OCI-LY7 (cell line): ENCODE measurements at places on chromosomes 1 and 21.

GRCh38 chr1:164141797-164142196 lies 417.2 kb upstream of the PBX1 start:
- DNase-seq, result no peak

DNA sequence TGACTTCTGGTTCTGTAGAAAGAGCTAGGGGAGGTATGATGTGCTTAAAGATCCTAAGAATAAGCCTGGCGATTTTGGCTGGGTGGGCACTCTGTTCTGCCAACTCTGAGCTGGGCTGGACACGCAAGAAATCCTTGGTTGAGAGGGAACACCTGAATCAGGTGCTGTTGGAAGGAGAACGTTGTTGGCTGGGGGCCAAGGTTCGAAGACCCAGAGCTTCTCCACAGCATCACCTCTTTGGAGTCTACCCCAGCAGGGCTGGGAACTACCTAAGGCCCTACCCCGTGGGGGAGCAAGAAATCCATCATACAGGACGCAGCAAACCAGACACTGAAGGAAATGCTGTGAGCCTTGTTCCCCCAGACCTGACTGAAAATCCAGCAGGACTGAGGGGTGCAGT lies 93.3 kb downstream of the PAPPA2 start:
- DNase-seq, result no peak

- no peak for DNase-seq
Observed at GRCh38 chr1:198187973-198188588, 31.3 kb downstream of the NEK7 start.

- DNase-seq, result peak; percentile 54
Observed at GRCh38 chr1:160206036-160206389, 829 bp downstream of the PEA15 start.

DNA sequence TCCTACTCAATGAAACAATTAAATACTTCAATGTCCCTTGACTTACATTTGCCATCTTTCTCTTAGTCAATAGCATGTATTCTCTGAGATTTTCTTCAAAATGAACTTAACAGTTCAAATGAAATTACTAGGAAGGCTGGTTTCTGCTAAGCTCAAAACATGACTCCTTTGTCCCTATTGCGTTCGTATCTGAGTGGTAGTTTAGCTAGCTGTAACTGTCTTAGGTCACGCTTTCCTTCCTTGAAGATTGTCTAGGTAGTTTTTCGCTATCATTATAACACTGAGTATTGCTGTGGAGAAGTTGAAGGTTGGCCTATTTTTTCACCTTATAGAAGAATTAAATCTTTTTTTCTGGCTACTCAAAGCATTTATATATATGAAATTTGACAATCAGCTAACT lies 1535.2 kb downstream of the PLA2G4A start:
- DNase-seq, result no peak

GRCh38 chr1:94231746-94232145 lies 5.6 kb downstream of the ARHGAP29 start:
- no peak for DNase-seq

GRCh38 chr1:116902723-116903383 lies 6.9 kb upstream of the PTGFRN start:
- no peak for DNase-seq

DNA sequence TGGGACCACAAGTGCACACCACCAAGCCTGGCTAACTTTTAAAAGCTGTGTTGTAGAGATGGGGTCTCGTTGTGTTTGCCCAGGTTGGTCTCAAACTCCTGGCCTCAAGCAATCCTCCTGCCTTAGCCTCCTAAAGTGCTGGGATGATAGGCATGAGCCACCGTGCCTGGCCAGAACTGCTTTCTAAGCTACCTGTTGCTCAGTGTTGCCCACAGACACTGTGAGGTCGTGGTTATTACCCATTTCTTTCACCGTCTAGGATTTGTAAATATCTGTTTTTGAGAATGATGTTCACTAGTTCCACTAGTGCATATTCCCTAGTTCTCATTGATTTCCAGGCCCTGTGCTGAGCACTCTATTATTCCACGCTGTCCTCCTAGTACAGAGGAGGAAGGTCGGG lies 51.4 kb upstream of the FAM89A start:
- DNase-seq, result no peak

DNA sequence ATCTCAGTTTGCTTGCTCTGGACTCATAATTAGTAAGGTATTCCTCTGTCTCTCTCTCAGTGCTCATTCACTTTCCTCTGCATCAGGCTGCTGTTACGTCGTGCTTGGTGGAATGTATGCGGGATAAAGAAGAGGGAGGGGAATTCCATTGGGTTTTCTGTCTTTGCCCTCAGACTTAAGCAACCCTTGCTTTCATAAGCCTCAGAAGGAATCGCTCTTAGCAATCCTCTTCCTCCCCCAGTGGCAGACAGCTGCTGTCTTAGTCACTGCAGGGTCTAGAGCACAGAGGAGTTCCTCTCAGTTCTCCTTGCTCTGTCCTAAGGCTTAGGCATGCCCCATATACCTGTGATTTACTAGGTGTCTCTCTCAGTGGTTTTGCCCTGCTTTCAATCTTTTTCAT lies 19.1 kb upstream of the NTMT2 start:
- no peak for DNase-seq

DNA sequence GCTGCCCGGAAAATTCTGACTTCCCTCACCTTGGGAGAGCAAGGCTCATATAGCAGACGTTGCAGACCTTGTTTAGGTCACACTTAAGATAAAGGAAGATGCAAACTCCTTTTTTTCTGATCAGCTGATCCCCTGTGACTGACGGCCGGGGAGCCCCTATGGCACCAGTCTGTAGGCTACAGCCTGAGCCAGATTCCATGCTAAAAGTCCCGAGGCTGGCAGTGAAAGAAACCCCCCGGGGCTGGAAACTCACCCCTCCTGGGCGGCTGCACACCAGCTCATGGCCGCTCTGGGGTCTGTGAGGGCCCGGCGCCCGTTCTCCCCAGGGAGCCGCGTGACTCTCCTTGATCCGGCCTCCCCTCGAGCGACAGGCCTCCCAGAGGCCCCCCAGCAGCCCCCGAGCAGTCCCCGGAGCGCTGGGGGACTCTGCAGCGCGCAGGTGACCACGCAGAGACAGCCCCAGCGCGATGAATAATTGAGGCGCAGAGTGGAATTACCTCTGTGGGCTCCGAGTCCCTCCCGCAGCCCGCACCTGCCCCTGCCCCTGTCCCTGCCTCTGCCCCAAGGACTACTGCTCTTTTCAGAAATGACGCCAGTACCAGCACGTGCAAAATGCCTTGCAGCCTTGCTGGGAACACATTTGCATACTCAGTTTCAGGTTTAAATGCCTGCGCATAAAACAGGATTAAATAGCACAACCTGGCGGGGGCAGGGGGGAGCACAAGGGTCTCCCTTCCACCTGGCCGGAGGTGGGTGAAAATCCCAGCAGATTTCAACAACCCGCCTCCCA lies 62.6 kb upstream of the CLDN14 start:
- peak; percentile 80 for DNase-seq

DNA sequence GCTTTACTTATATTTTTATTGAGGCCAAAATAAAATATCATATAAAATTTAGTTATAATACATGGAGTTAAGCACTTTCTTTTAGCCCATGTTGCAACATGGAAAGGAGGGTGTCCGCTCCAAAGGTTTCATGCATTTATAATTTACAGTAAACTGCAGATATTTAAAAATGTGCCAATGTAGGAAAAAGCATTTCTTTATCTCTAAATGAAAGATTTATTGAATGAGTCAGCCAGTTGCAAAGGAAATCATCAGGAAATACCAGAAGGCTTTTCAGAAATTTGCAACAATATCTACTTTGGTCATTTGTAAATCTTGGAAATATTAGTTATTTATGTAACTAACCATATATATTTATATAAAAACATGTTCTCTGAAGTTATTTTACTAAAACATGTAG lies 12.1 kb downstream of the ATP6V1G3 start:
- DNase-seq, result no peak

DNA sequence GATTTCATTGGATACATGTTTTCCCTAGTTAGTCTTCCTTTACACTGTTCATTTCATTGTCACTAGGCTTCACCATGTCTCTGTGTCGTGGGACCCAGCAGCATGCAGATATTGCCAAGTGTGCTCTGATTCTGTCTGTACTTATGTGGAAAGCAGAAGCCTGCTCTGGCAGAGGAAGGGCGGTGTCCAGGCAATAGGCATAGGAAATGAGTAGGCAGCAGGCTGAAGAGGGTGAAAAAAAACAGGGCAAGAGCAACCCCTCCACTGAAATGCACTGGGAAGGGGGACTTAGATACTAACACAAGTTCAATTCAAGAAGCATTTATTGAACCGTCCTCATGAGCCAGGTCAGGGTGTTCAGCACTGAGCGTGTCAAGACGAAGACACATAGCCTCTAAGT lies 85.2 kb upstream of the VAV3 start:
- DNase-seq, result no peak

DNA sequence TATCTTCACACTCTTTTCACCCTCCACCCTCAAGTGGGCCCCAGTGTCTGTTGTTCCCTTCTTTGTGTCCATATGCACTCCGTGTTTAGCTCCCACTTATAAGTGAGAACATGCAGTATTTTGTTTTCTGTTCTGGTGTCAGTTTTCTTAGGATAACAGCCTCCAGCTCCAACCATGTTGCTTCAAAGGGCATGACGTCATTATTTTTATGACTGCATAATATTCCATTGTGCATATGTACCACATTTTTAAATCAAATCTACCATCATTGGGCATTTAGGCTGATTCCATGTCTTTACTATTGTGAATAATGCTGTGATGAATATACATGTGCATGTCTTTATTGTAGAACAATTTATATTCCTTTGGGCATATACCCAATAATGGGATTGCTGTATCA lies 140.3 kb downstream of the LYPLAL1 start:
- no peak for DNase-seq

DNA sequence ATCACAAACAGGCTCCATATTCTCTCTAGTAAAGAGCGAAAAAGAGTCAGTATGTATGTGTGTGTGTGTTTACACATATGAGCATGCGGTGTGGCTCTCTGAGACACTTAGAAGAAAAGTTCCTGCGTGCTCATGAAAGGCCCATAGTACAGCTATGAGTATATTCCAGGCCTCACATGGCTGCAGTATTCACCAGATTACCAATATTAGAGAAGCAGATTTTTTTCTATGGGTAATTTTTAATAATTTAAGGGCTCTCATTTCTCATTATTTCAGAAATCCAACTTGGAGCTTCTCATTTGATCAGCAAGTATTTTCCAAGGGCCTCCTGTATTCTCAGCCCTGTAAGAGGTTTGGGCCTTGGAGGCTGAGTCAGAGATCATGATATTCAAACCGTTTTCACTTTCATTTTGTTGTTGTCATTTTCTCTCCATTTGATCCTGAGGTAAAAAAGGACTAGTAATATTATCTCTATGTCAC lies 232.9 kb upstream of the SGIP1 start:
- no peak for DNase-seq

DNA sequence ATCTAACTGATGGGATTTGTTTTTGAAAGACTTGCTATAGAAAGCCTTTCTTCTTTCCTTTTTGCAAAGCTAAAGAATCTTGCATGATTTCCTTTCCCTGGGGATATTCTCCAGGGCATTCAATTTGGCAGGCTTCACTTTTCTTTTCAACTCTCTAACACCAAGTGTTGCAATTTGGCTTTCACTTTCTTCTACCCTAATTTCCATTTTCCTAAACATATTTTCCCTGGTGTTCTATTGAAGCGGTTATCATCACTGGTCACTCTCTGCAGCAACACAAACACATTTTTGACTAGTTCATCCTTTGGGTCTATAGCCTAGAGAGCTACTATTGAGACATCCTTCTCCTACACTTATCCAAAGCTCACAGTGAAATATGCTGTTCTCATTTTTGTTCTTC lies 424.5 kb downstream of the NEGR1 start:
- DNase-seq, result no peak

DNA sequence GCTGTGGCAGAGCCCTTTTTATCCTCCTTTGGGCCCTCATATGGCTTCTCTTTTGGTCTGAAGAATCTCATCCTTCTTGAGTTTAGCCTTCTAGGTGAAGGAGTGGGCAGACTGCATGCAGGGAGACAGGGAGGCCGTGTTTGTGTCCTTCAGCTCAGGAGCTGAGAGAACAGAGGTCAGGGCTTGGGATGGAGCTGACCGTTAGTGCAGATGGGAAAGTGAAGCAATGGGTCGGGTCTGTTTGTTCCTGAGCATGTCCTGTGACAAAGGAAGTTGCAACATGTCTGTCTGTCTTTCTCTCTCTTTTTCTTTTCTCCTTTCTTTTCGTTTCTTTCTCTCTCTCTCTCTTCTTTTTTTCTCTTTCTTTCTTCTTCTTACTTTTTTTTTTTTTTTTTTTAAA lies 14.9 kb downstream of the MAPKAPK2 start:
- no peak for DNase-seq

DNA sequence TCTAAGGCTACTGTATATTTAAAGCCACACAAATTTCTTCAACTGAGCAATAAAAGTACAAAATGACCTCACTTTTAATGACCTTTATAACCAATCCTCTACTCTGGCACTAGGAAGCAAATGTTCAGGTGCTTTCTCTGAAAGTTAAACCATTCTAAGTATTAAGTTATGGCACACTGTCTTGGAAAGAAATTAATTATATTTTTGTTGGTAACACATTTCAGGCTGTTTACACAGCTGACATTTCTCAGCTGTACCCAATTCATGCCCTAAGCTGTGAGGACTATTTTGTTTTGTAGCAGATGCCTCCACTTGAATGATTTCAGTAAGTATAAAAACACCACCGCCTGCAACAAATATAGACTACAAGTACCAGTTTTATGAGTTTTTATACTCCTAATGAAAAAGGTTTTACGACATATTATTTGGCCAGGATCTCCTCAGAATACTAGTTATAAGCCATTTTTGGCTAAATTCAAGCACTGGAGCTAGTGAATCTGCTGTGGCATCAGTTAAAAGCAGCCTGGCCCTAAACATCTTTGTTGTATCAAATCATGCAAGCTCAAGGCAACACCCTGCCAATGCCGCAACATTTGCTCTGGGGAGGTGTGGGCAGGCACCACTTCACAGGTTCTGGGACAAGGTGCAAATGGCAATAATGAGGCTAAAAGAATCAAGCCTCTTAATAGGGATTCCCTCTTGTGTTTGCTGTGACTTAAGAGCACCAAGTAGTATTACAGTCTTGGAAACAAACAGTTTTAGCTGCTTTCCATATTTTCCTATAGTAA lies 228.4 kb upstream of the DMRTA2 start:
- no peak for DNase-seq

- DNase-seq, result no peak
Observed at GRCh38 chr1:61080413-61081143, 1.8 kb upstream of the NFIA start.

DNA sequence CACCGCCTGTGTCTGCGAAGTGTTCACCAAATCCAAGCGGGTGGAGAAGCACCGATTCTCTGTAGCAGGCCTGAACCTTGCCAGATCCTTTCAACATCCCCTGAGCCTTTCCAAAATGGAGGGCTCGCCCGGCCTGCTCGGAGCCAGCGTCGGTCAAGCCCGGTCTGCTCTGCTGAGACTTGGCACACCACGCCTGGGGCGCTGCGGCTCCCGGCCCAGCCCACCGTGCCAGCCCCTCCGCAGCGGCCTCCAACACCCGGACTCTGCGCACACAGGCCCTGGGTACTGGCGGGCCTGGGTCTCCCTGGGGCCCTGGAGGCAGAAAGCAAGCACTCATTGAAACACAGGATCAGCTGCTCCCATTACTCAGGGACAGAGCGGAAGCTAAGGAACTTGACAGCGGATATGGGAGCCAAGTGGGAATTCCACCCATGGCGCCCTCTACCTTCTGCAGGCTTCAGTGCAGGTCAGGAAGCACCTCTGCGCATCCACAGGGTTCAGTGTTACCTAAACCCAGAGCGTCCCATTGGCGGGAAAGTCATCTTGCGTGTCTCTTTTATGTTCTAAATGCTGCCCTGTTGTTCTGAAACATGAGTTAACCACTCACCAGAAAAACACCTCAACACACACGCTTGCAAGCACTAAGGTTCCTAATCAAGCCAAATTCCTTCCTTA lies 159.9 kb downstream of the ZBTB18 start:
- DNase-seq, result no peak
